ENCODE measurements at places on chromosomes 5 and 9. TPM values are rescaled to one million over a fixed set of nuclear protein-coding genes. Genes with fewer than 3 reads are reported as not detected.

DNA sequence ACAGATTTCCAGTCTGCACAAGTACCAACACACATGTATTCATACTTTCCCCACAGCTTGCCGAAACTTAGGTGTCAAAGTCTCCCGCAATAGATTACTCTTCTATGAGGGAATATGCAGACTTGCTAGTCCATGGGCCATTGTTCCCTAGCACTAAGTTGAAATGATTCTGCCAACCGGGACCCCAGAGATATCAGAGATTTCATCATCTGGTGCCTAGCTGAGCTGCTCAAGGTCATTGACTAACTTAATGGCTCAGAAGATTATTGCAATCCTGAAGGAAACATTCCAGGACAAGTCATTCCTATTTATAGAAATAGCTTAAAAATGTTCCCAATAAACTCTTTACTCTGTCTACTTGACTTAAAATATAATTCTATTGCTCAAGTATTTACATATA lies 202.6 kb downstream of the PIK3R1 start:
- H3K4me3 ChIP-seq = no peak overlapping the region
- peak; percentile 54 for DNase-seq
- H3K27ac ChIP-seq = peak overlapping the region; percentile 34

Gene SPINK7
- not detected for total RNA-seq

Gene CCNI2
- 0.08 TPM for total RNA-seq

- H3K27me3 ChIP-seq = no peaks in the 10 kb centered on the region
- no peaks in the 10 kb centered on the region for H3K4me1 ChIP-seq
- no peaks in the 10 kb centered on the region for H3K36me3 ChIP-seq
- no peak overlapping the region for H3K27ac ChIP-seq
- DNase-seq = no peak
Measured at GRCh38 chr5:87137283-87137682, 130.4 kb upstream of the RASA1 start.

- no peak overlapping the region for H3K27ac ChIP-seq
- H3K36me3 ChIP-seq = no peaks in the 10 kb centered on the region
- no peak overlapping the region for H3K4me3 ChIP-seq
- no peaks in the 10 kb centered on the region for H3K27me3 ChIP-seq
Measured at GRCh38 chr9:85007748-85008147, 338.2 kb downstream of the NTRK2 start.

DNA sequence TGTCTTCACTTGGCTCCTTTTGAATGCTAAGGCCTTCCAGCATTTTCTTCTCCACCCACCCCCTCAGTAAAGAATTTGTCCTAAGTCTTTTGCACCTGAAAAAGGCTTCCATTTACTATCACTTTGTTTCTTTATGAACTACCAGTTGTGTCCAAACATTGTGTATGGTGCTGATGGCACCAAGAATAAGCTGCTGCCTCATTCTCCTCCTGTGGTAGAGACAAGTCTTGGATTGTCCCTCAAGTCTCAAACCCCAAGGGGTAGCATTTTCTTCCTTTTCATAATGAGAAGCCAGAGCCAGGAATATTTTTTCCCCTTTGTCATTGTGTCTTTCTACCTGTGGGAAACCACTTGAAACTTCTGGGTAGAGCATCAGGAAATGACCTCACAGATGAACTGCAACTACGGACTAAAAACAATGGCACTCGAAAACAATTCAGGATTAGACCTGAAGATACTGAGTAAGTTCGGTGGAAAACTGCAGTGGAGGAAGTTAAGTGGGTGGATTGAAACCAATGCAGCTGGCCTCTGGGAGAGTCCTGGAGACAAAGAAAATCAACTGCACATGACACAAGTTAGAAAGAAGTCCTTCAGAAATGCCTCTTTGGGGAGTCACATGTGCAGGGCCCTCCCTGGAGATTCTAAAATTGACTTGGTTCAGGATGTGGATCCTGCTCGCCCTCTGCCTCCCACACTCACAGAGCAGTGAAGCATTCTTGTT lies 80.5 kb downstream of the SH3RF2 start:
- DNase-seq = no peak
- H3K27ac ChIP-seq = no peak overlapping the region
- no peaks in the 10 kb centered on the region for H3K36me3 ChIP-seq
- no peaks in the 10 kb centered on the region for H3K27me3 ChIP-seq

DNA sequence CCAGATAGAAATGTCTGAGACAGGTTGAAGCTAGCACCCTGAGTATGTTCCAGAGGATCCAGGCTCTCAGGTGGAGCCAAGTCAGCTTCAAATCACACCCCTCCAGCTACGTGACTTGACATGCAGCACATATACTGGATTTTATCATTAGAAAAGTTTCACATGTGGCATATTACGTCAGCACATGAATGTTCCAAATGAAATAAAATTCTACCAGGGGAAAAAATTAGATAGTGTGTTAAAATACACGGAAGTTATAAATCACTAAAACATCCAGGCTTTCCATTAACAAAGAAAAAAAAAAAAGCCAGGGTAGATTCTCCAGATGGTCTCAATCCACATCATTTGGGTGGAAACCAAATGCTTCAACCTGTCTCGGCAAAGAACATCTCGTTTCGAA lies 251.6 kb downstream of the MPDZ start:
- no peak overlapping the region for H3K4me3 ChIP-seq
- DNase-seq = no peak
- H3K4me1 ChIP-seq = no peaks in the 10 kb centered on the region
- no peak overlapping the region for H3K27ac ChIP-seq
- peaks cover 5% of the 10 kb centered on the region for H3K27me3 ChIP-seq
